ENCODE measurements at places on chromosomes 4 and X. TPM values are rescaled to one million over a fixed set of nuclear protein-coding genes. Genes with fewer than 3 reads are reported as not detected.

- DNase-seq: no peak
Measured at GRCh38 chrX:117376460-117376859, 740.1 kb downstream of the KLHL13 start.

DNA sequence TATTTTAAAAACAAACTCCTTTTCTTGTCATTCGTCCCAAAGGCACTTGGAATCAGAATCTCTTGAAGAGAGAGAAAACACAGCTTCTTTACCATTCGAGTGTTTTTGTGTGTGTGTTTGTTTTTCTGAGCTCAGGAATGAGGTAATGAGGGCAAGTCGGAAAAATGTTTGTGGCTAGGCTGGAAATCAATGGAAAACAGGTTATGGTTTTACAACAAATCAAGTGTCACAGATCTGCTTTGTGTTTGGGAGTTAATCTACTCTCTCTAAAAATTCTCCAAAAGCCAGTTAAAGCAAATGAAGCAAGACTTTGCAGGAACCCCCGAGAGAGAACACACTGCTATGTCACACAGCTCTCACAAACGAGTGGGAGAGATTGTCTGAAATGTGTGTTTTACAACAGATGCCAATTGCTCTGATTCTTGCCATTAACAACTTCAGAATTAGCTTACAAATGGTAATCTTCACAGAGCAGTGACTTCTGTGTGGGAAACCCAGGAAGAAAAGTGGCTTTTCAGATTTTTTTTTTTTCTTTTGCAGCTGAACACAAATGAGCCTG lies 264.1 kb downstream of the CBLL2 start:
- no peak for DNase-seq

- no peak for DNase-seq
Measured at GRCh38 chr4:67380154-67380553, 165.1 kb downstream of the CENPC start.

GRCh38 chr4:155510771-155511170 lies 134.0 kb upstream of the MAP9 start:
- no peak for DNase-seq

DNA sequence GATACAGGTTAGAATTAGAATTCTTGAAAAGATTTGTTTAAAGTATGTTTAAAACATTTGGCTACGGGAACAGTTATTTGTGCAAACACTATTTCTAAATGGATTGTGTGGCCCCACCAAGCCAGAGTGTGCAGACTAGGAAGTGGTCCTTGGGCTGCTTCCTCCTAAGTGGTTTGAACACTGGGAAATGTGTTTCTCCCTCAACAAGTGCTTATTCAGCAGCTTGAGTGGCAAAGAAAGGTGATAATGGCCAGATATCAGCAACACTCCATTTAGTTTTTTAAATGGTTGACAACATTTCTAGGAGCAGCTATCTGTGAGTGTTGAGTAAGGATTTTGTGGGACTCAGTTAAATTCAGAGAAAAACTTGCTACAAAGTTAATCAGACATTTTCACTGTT lies 141.4 kb upstream of the LNX1 start:
- DNase-seq: no peak

DNA sequence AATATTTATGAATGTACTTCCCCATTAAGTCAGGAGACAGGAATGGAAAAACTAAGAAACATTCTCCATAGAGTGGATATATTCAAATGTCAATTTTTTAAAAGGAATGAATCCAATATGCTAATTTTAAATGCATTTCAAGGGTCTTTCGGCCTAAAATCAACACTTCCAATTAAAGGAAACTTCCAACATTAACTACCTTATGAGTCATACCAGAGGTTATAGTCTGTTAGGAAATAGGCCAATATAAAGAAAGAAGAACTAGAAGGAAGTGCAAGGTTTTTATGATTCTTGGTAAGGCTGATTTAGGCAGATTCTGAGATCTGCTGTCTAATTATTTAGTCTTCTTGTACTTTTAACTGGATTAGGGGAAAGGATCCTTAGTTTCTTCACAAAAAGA lies 260.1 kb upstream of the EDNRA start:
- no peak for DNase-seq

GRCh38 chr4:76306882-76307659 lies 538 bp downstream of the STBD1 start:
- peak; percentile 81 for DNase-seq

- DNase-seq: no peak
Measured at GRCh38 chr4:76206222-76206942, 7.2 kb downstream of the SCARB2 start.

DNA sequence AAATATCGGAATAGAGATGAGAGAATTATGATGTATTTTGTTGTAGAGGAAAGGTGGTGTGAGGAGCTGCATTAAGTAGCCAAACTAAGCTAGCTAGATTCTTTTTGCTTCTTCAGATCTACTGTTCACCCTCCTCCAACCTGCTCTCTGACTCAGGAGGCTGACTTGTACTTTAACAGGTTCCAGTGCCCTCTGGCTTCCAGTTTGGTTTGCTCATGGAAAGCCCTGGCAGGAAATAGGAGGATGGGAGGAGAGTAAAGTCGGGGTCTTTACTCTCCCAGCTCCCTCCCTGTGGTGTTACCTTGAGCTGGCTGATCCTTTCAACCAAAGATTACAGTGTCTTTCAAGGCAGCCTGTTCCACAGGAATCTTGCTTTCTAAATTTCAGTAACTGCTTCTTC lies 277.0 kb upstream of the EDA2R start:
- no peak for DNase-seq

- no peak for DNase-seq
Measured at GRCh38 chr4:17515445-17516407, 761 bp downstream of the CLRN2 start.

The PGRMC2 gene
- 63.0 TPM for total RNA-seq

The RBM46 gene
- total RNA-seq: not detected

DNA sequence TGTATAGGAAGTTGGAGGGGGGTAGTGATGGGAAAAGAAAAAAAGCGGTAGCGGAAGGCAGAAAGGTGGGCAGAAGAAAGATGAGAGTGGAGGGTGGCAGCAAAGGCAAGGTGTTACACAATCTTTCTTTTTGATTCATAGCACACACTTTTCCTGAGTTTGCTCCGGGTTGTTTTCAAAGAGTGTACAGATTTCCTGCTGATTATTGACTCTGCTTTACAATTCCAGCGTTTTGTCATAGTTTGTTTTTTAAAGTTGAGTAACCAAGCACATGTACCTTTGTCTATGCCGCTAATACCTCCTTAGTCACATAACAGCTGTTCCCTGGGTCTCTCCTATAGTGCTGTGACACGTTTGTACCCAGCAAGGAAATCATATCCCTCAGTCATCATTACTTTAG lies 50.3 kb downstream of the AGA start:
- DNase-seq: no peak

The NEXMIF gene
- total RNA-seq: 0.87 TPM

The JADE3 gene
- 10.1 TPM for total RNA-seq

- DNase-seq: no peak
Measured at GRCh38 chrX:42050345-42050744, 127.0 kb upstream of the CASK start.

The RBM47 gene
- total RNA-seq: 105 TPM

GRCh38 chrX:150365990-150366911 lies 3.1 kb downstream of the MAMLD1 start:
- peak; percentile 60 for DNase-seq

DNA sequence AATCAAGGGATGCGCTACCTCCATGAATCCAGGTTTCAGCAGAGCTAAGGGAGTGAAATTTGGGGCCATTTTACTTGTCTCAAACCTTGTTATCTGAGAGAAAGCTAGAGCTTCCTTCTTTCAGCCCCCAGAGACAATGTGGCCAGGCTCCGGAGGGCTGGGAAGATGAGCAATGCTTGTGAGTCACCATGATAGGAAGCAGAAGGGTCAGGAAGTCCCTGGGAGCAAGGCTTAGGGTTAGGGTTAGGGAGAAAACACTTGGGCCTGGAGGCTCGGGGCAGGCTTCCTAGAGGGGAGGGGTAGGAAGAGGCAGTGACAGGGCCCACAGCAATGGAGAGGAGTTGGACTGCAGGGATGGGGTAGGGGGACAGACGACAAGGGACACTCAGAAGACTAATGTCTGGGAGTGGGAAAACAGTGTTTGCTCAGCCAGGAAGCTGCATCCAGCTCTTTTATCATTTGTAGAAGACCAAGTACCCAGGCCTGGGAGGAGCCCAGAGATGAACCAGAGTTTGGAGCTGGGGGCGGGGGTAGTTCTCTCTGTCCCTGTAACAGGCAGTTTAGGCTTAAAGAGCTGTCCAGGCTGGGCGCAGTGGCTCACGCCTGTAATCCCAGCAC lies 16.4 kb upstream of the PORCN start:
- no peak for DNase-seq

DNA sequence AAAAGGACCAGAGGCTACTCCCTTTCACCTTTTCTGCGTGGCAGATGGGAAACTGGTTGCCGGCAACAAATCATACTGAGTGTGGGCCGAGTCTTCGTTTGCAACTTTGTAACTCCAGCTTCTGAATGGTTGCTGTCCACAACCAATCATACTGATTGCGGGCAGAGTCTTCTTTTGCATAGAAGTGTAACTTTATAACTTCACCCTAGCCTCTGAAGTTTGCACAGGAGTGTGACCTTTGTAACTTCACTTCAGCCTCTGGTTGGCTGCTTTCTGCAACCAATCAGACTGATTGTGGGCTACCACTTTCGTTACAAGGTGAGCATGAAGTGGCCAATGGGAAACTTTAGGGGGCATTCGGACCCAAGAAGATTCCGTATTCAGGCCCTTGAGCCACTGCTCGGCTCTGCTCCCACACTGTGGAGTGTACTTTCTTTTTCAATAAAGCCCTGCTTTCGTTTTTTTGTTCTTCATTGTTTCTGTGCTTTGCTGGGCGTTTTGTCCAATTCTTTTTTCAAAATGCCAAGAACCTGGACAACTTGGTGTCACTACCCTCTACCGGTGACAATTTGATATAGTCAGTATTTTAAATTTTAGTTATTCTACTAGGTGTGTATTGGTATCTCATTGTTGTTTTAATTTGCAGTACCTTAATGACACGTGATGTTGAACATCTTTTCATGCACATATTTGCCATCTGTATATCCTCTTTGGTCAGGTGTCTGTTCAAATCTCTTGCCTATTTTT lies 9.0 kb upstream of the PAGE5 start:
- DNase-seq: no peak

DNA sequence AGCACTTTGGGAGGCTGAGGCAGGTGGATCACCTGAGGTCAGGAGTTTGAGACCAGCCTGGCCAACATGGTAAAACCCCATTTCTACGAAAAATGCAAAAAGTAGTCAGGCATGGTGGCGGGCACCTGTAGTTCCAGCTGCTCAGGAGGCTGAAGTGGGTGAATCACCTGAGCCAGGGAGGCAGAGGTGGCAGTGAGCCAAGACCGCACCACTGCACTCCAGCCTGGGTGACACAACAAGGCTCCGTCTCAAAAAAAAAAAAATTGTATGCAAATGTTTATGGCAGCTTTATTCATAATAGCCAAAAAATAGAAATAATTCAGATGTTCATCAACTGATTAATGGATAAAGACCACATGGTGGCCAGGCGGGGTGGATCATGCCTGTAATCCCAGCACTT lies 9.8 kb upstream of the NOCT start:
- no peak for DNase-seq

DNA sequence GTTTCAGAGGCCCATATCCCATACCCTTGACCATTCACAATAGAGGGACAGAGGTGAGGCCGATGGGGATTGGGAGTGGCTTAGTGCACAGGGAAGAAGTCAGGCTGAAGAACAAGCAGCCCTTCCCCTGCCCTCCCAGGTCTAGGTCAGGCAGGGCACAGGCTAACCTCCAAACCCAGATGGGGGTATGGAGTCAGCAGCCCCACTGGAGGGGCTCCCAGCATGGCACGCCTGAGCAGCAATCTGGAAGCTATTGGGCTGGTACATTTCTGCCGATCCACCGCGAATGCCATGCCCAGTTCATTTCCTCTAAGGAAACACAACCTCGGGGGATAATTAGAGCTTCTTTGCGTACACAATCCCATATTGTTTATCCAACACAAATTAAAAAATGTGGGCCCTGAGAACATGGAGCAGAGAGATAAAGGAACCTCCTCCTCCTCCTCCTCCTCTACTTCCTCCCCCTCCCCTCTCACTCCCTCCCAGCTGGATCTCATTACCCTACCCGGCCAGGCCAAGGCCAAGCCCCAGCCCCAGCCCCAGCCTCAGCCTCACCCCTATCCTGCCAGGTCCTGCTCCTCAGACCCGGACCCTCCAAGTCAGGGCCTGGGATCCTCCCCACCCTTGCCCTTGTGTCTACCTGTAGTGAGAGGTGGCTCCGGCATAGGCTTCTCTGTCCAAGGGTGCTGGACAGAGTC lies 83.0 kb downstream of the PJA1 start:
- DNase-seq: no peak

GRCh38 chr4:121177246-121178137 lies 13.4 kb upstream of the TNIP3 start:
- no peak for DNase-seq

DNA sequence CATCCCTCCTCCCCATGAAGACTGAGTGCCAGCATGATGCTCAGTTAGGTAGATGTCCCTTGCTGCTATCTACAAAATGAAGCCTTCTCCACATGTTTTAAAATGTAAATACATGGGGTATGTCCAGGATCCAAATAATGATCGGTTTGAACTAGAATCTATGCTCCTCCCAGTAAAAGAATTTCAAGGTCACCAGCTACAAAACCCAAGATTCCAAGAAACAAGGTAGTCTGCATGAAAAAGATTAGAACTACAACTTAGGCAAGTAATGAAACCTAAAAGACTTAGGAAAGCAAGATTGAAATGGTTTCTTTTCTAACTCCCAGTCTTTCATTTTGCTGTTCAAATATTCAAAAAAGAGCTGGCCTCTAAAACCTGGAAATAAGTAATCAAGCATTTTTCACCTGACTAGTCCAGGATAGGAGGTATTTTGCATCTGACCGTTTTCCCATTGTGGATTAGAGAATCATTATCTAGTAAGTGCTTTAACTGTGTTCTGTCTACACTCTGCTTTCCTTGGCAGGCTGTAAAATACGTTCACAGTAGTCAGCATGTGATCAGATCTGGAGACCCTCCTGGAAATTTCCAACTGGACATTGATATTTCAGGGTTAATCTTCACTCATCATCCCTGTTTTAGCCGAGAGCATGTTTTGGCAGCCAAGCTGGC lies 57.4 kb downstream of the CC2D2A start:
- no peak for DNase-seq

DNA sequence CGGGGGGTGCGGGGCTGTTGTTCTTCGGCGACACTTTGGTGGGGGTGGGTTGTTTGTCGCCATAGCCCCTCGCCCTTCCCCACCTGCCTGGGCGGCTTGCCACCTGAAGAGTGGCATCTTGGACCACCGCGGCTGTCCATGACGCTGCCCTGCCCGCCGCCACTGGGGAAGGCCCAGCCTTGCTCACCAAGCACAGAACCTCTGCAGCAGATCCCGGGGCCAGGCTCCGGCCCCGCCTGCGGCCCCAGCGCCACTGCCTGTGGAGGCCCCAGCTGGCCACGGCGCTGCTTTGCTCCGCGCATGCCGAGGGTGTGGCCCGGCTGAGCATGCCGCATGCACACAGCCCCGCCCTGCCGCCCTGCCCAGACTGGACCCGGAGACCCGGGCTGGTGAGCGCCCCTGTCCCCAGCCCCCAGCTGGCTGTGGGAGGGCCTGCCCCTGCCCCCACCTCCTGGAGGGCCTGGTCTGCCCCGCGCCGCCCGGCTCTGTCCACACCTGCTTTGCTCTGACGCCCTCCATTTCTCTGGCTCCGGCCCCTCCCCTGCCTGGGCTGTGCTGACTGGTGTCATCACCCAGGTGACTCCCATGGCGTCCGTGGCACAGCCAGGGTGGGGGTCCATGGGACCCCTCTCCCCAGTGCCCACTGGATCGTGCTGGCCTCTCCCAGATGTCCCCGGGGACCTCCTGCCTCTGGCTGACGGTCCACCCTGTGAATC lies 5.3 kb downstream of the NAT8L start:
- no peak for DNase-seq

Measured in upper lobe of right lung (tissue), 1 donor.